Activated naive CD4-positive, alpha-beta T cell treated with anti-CD3 and anti-CD28 coated beads, Interleukin-2, amount 10 ng/mL, durations not matched to agents 7 days and 5 days (primary cell): ENCODE measurements at places on chromosomes 13 and 19.

GRCh38 chr13:110536006-110536693 lies 25.4 kb downstream of the RAB20 start:
- no peak for DNase-seq

DNA sequence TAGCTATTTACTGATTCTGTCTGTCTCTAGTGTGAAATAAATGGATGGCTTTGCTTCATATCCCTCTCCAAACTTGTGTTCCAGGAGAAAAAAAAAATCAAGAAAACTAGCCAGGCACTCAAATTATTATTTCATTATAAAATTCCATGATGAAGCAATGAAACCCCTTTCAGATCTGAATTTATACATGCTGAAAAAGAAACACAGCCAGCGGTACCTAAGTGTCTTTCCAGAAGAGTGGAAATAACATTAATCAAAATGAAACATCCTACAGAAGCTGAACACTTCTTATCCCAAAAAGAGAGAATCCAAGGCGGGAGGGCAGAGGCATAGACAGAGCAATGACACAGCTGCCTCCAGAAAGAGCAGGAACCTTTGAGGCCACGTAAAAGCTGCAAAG lies 15.9 kb downstream of the ENOX1 start:
- DNase-seq = no peak

DNA sequence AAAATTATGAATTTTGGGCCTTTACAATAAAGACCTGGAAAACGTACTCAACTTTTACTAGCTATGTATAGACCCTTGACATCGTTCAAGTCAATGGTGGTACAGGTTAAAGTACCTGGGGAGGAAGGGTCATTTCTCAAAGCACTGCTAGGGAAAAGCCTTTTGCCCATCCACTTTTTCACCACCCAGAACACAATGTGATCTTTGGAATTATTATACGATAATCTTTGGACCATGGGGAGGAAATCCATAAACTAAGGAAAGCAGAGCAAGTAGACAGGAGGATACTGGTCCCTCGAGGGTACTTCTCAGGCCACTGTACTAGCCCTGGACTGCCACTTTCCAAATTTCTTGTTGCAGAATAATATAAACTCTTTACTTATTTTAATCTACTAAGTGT lies 39.5 kb downstream of the UBL3 start:
- no peak for DNase-seq

GRCh38 chr13:26272621-26273020 lies 18.7 kb downstream of the CDK8 start:
- no peak for DNase-seq
